Activated naive CD4-positive, alpha-beta T cell treated with anti-CD3 and anti-CD28 coated beads, Interleukin-2, amount 50 U/mL, for 72 hours (primary cell): ENCODE measurements at places on chromosomes 1 and 21. TPM values are rescaled to one million over a fixed set of nuclear protein-coding genes. Genes with fewer than 3 reads are reported as not detected.

DNA sequence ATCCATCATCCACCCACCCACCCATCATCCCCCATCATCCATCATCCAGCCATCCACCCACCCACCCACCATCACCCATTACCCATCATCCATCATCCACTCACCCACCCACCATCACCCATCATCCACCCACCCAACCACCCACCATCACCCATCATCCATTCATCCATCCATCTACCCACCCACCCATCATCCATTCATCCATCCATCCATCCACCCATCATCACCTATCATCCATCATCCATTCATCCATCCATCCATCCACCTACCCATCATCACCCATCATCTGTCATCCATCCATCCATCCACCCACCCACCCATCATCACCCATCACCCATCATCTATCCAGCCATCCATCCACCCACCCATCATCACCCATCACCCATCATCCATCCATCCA, 81.5 kb downstream of the ADARB1 start:
- DNase-seq, result no peak

GRCh38 chr1:157103268-157103667, 3.7 kb upstream of the ETV3L start:
- DNase-seq, result no peak

DNA sequence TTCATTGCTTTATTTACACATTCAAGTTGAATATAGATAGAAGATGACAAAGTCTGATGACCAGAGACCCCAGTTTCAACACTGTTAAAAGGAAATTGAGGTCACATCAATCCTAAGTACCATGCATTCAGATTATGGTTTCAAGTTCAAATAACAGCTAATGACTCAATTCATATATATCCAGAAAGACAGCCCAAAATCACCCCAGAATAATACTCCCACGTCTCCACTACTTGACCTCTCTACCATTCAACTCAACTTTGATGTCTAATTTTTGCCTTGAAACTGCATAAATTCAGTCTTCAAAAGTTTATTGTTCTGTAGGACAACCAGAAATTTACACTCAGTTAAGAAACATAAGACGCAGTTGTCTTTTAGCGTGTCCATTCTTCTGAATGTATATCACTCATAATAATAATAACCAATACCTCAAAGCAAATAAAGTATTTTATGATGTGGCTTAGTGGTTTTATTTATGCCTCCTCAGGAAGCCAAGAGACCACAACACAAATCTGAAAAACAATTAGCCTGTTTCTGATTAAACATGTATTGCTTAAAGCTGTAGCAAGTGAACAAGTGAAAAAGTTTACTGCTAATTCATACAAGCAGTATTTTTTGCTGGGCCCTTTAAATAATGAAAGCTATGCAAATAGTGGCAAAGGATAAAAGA, 569.0 kb downstream of the LTN1 start:
- no peak for DNase-seq

GRCh38 chr1:17627239-17628052, 87.9 kb downstream of the ARHGEF10L start:
- DNase-seq, result no peak

DNA sequence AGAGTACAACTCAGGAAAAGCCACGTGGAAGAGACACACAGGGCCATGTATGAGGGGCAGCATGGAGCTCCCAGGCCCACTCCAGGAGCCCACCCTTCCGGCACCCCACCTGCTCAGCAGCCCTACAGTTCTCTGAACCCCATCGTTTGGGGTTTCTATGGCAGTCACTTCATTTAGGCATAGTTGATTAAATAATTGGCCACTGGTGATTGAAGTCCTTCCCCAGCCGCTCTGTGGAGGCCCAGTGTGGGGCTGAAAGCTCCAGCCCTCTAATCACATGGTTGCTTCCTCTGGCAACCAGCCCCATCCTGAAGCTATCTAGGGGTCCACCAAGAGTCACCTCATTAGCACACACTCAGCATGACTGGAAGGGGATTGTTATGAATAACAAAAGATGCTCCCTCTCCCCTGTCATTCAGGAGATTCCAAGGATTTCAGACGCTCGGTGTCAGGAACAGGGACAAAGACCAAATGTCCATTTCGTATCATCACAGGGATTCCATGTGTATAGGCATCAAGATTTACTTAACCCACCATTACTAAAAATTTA, 12.2 kb upstream of the S100A7A start:
- no peak for DNase-seq

GRCh38 chr1:157842939-157843338, 1.3 kb upstream of the CD5L start:
- DNase-seq, result no peak

Gene GPR52
- total RNA-seq, result 0.57 TPM

GRCh38 chr1:183640193-183640592, 4.6 kb upstream of the ARPC5 start:
- no peak for DNase-seq

DNA sequence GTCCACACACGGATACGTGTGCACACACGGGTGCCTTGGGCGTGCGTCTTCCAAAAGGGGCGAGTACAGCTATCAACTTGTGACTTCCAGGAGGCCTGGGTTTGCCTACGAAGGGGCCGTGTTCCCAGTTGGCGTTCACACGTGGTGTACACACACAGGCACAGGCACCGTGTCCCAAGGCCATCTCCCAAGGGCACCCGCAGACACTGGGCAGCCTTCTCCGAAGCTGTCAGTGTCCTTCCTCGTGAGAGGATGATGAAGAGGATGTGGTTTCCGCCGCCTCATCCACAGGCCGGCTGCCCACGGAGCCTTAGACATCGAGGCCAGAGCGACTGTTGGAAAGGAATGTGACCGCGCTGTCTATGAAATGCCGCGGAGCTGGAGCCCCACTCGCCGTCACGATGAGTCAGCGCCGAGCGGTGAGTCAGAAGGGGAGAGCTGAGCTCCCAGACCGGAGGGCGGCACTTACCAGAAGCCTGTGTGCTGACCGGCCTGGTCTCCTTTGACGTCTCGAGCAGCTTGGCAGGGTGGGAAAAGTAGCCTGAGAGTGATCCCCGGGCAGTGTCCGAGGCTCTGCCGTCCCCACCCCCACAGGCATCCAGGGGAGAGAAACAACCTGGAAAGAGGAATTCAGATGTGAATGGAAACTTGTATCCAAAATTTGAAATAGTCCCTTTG, 141.4 kb upstream of the ARHGEF16 start:
- peak; percentile 72 for DNase-seq

DNA sequence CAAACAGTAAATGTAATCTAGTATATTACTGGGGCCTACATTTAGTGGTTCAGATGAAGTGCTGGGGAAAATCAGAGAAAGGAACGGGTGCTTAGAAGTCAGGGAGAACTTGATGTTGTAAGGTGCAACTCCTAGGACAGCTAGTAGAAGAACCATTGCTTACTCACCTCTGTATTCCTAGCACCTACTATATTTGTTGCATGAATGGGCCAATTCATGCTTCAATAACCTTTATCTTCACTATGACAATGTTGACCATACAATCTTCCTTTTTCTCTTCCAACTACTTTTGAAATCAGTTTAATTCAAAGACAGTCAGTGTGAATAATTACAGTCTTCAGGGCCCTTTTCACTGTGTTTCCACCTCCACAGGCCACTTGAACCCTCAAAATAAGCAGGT, 125.0 kb upstream of the DMRTA2 start:
- DNase-seq, result no peak

Gene OR2T2
- total RNA-seq, result not detected

DNA sequence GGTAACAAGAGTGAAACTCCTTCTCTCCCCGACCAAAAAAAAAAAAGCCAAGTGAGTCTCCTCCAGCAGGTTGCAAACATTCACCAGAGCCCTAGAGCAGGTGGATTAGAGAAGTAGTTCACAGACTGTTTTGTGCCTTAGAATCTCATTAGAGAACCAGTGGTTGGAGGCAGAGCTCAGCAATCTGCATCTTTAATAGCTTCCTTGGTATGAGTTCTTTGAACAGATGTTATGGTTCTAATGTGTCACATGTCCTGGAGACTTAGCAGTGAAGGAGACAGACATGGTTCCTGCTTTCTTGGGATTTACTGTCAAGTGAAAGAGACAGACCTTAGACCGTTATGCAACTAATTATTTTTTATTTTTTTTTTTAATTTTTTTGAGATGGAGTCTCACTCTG, 26.8 kb downstream of the SESN2 start:
- DNase-seq, result no peak

Gene RAB7B
- total RNA-seq, result not detected

Gene TATDN3
- 12.2 TPM for total RNA-seq

Gene INAVA
- total RNA-seq, result 0.88 TPM

Gene DYRK3
- total RNA-seq, result 12.8 TPM

- DNase-seq, result no peak
These were observed 10.4 kb upstream of the BCAR3 start for GRCh38 chr1:93692026-93692425.

GRCh38 chr1:55542901-55543504, 327.8 kb upstream of the USP24 start:
- no peak for DNase-seq

Gene DCDC2B
- not detected for total RNA-seq

GRCh38 chr21:17708522-17709265, 96.0 kb upstream of the BTG3 start:
- DNase-seq, result no peak

Gene ST6GALNAC3
- total RNA-seq, result 1.4 TPM

Gene ICOSLG
- 4.1 TPM for total RNA-seq

DNA sequence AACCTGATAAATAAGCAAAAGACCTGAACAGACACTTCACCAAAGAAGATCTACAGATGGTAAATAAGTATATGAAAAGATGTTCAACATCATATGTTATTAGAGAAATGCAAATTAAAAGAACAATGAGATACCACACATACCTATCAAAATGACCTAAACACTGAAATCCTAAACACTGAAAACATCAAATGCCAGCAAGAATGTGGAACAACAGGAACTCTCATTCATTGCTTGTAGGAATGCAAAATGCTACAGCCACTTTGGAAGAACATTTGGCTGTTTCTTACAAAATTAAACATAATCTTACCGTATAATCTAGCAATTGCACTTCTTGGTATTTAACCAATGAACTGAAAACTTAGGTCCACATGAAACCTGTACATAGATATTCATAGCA, 14.9 kb upstream of the PIGK start:
- DNase-seq, result no peak

DNA sequence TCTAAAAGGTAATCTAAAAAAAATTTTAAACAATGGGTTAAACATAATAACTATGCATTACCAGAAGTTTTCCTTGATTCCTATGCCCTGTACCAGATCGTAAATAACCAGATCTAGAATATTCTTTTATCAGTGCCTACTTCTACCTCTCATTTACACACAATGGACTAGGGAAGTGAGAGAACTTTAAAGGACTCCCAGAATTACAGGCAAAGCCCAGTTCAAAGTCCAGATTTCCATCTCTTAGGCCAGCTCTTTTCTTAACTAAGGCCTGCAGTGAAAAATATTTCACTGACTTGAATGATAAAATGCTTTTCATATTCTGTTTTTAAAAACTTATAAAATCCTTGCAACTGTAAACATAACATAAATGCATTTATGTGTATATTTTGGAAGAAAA, 32.6 kb downstream of the ESRRG start:
- no peak for DNase-seq

GRCh38 chr1:224542783-224543440, 73.2 kb upstream of the CNIH3 start:
- DNase-seq, result no peak

GRCh38 chr1:95028954-95029353, 43.8 kb downstream of the ALG14 start:
- no peak for DNase-seq
